ENCODE measurements at places on chromosomes 2 and 18.

- peaks cover 4% of the 10 kb centered on the region for H3K4me1 ChIP-seq
- H3K27me3 ChIP-seq = no peaks in the 10 kb centered on the region
- no peak overlapping the region for H3K27ac ChIP-seq
These were observed 150.0 kb upstream of the HAAO start for GRCh38 chr2:42942214-42942989.

DNA sequence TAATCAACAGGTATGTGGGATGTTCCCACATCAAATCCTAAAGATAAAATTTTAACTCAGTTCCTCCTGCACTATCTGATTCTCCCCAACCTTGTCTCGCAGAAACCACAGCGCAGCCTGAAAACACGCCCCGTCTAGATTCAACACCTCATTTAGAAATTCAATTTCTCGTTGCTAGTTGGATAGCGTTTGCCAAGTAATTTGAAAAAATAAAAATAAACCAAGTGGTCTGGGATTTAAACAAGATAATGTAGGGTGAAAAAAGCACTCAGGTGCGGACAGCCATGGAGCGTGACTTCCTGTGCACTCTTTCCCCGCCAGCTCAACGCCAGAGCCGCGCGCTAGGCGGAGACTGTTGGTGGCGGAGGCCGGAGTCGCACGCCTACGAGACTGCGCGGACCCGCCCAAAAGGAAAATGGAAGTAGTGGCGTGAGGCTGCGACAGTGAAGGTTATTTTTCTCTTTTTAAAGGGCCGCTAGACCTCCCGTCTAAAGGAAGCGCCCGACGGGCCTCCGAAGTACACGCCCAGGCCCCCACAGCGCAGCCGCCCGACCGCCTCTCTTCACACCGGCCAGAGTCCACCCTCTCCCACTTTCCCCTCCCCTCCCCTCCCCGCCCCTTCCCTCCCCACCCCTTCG, 615 bp upstream of the CCNT2 start:
- peaks cover 28% of the 10 kb centered on the region for H3K36me3 ChIP-seq
- H3K4me1 ChIP-seq = peaks cover 32% of the 10 kb centered on the region
- peaks cover 5% of the 10 kb centered on the region for H3K27me3 ChIP-seq
- peak overlapping the region; percentile 94 for H3K4me3 ChIP-seq
- H3K27ac ChIP-seq = peak overlapping the region; percentile 98

DNA sequence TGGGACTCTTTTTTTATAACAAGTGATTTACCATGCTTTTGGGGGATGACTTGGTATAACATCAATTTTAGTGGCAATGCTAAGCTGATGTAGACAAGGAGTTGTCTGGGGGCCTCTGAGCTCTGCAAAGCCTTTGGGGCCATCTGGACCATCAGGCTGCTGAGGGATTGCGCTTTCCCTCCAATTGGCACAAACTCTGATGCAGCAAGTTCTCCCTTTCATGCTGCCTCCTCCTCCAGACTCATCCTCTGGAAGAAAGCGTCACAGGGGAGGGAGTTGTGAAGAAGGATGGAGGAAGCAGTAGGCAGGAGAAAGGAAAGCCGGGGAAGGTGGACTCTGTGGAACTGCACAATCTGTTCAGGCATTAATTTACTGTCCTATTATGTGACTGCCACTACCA, 10.2 kb upstream of the FAP start:
- peaks cover 15% of the 10 kb centered on the region for H3K27me3 ChIP-seq
- no peak overlapping the region for H3K4me3 ChIP-seq
- no peak overlapping the region for H3K27ac ChIP-seq
- H3K36me3 ChIP-seq = no peaks in the 10 kb centered on the region

- H3K4me1 ChIP-seq = no peaks in the 10 kb centered on the region
- H3K36me3 ChIP-seq = no peaks in the 10 kb centered on the region
- H3K27me3 ChIP-seq = no peaks in the 10 kb centered on the region
- peak overlapping the region; percentile 46 for H3K27ac ChIP-seq
These were observed 154.1 kb upstream of the ZSWIM2 start for GRCh38 chr2:187003038-187003554.

DNA sequence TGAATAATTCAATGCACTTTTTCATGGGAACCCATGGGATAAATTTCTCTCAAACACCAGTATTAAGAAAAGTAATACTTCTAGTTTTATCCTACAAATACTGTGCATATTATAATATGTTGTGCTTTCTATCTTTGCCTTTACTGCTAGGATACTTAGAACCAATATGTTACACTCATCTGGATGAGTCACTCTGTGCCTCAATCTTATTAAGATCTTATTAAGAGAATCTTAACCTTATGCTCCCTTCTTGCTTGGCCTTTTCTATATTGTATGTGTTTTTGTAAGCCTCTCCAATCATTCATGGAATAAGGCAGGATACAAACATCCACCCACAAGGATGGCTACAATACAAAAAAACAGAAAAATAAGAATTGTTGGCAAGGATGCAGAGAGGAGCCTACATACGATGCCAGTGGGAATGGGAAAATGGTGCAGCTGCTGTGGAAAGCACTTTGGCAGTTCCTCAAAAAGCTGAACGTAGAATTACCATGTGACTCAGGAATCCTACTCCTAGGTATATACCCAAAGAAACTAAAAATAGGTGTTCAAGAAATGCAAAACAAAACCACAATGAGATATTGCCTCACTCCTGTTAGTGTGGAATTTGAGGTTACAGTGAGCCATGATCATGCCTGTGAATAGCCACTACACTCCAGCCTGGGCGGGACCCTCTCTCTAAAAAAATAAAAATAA, 10.7 kb upstream of the TWSG1 start:
- no peak for DNase-seq
- H3K27me3 ChIP-seq = peaks cover 18% of the 10 kb centered on the region
- H3K4me3 ChIP-seq = no peak overlapping the region
- no peak overlapping the region for H3K27ac ChIP-seq
- no peaks in the 10 kb centered on the region for H3K36me3 ChIP-seq

GRCh38 chr2:152336854-152337510, 2.0 kb downstream of the FMNL2 start:
- peaks cover 54% of the 10 kb centered on the region for H3K27me3 ChIP-seq
- peak overlapping the region; percentile 64 for H3K4me3 ChIP-seq
- H3K36me3 ChIP-seq = no peaks in the 10 kb centered on the region

- no peaks in the 10 kb centered on the region for H3K27me3 ChIP-seq
- no peak overlapping the region for H3K27ac ChIP-seq
- no peak overlapping the region for H3K4me3 ChIP-seq
These were observed 121.5 kb upstream of the SP3 start for GRCh38 chr2:174086708-174087107.

- no peak overlapping the region for H3K27ac ChIP-seq
- H3K36me3 ChIP-seq = peaks cover 9% of the 10 kb centered on the region
- DNase-seq = no peak
- H3K4me3 ChIP-seq = no peak overlapping the region
These were observed 114.3 kb upstream of the MGAT5 start for GRCh38 chr2:134139611-134140010.

- no peak for DNase-seq
- H3K4me1 ChIP-seq = no peaks in the 10 kb centered on the region
- no peaks in the 10 kb centered on the region for H3K36me3 ChIP-seq
- no peak overlapping the region for H3K4me3 ChIP-seq
- H3K27me3 ChIP-seq = peaks cover 14% of the 10 kb centered on the region
- no peak overlapping the region for H3K27ac ChIP-seq
These were observed 13.5 kb downstream of the TMEM198 start for GRCh38 chr2:219557320-219557719.

DNA sequence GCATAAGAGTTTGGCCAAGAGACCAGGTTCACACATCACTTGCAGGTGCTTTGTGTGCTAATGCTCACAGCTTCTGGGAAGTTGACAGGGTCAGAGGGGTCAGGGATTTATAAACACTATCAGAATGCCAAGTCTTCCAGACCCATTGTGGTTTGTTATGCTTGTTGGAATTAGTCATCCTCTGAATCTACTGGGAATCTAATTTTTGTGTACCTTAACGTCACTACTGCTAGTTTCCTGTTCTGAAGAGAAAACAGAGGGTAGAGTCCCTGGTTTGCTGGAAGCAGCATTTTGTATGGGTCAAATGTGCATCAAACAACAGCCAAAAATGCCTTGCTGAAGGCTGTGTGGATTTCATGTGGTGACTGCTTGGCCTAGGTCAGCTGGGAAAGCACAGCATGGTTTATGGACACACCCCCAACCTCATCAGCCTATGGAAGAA, 33.3 kb downstream of the ANTXR1 start:
- H3K4me1 ChIP-seq = no peaks in the 10 kb centered on the region
- no peak for DNase-seq
- H3K36me3 ChIP-seq = no peaks in the 10 kb centered on the region
- no peak overlapping the region for H3K4me3 ChIP-seq
- H3K27me3 ChIP-seq = peaks cover 55% of the 10 kb centered on the region
- H3K27ac ChIP-seq = no peak overlapping the region

DNA sequence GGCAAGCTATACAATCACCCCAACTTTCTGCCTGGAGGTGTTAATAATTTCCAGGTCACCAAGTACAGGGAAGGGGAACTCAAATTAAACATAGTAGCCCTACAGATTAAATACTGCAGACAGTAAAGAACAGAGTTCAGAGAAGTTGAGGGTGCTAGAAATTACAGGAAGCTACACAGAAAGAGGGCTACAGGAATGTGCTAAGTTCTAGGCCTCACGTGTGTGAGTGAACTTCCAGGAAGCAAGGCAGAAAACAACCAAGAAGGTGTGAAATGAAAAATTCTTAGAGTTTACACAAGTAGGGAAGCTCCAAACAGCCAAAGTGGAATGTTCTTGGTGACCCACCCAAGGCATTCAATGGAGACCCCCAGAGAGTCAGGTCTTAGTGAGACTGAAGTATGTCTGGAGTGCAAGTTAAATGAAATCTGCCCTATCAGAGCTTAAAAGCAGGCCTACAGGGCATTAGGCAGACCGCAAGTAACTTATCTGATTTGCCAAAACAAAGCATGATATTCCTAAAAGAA, 58.1 kb upstream of the RNU4ATAC start:
- H3K27me3 ChIP-seq = no peaks in the 10 kb centered on the region
- peak overlapping the region; percentile 34 for H3K27ac ChIP-seq
- H3K4me1 ChIP-seq = peaks cover 26% of the 10 kb centered on the region
- no peak for DNase-seq
- no peak overlapping the region for H3K4me3 ChIP-seq

GRCh38 chr2:74764429-74765272, 69.3 kb upstream of the HK2 start:
- no peaks in the 10 kb centered on the region for H3K27me3 ChIP-seq
- no peak overlapping the region for H3K4me3 ChIP-seq
- no peaks in the 10 kb centered on the region for H3K36me3 ChIP-seq
- H3K27ac ChIP-seq = no peak overlapping the region

- no peaks in the 10 kb centered on the region for H3K4me1 ChIP-seq
- no peak overlapping the region for H3K4me3 ChIP-seq
- DNase-seq = peak; percentile 86
- H3K36me3 ChIP-seq = peaks cover 2% of the 10 kb centered on the region
These were observed 17.3 kb upstream of the AGXT start for GRCh38 chr2:240851078-240851991.

- H3K4me3 ChIP-seq = peak overlapping the region; percentile 82
- no peak for DNase-seq
- H3K27ac ChIP-seq = no peak overlapping the region
- peaks cover 39% of the 10 kb centered on the region for H3K27me3 ChIP-seq
- H3K36me3 ChIP-seq = no peaks in the 10 kb centered on the region
These were observed 2.2 kb downstream of the NEDD4L start for GRCh38 chr18:58046093-58046793.

- no peak overlapping the region for H3K27ac ChIP-seq
- H3K4me3 ChIP-seq = no peak overlapping the region
- H3K36me3 ChIP-seq = no peaks in the 10 kb centered on the region
- H3K4me1 ChIP-seq = no peaks in the 10 kb centered on the region
- H3K27me3 ChIP-seq = peaks cover 6% of the 10 kb centered on the region
These were observed 200.0 kb downstream of the SLC4A10 start for GRCh38 chr2:161824226-161824625.

DNA sequence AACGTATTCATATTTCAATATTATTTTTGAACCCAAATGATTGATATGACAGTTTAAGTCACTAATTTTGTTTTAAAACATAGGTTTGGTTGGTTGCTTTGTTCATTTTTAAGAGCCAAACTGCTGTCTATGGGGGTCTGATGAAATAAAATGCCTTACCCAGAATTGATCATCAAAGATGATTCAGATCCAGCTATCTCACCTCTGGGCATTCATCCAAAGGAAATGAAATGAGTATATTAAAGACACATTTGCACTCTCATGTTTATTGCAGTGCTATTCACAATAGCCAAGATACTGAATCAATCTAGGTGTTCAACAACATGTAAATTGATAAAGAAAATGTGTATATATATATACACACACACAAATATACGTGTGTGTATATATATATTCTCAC, 326.9 kb upstream of the GULP1 start:
- no peak overlapping the region for H3K4me3 ChIP-seq
- no peaks in the 10 kb centered on the region for H3K36me3 ChIP-seq
- no peaks in the 10 kb centered on the region for H3K27me3 ChIP-seq
- peaks cover 1% of the 10 kb centered on the region for H3K4me1 ChIP-seq
- no peak for DNase-seq
- no peak overlapping the region for H3K27ac ChIP-seq

GRCh38 chr2:157486596-157487270, 42.8 kb upstream of the CYTIP start:
- peak overlapping the region; percentile 71 for H3K27ac ChIP-seq
- H3K36me3 ChIP-seq = peaks cover 7% of the 10 kb centered on the region
- peak overlapping the region; percentile 26 for H3K4me3 ChIP-seq
- no peak for DNase-seq
- no peaks in the 10 kb centered on the region for H3K27me3 ChIP-seq

- peaks cover 78% of the 10 kb centered on the region for H3K4me1 ChIP-seq
- H3K36me3 ChIP-seq = peaks cover 21% of the 10 kb centered on the region
- no peaks in the 10 kb centered on the region for H3K27me3 ChIP-seq
- peak overlapping the region; percentile 47 for H3K27ac ChIP-seq
These were observed 7.6 kb upstream of the MGAT5 start for GRCh38 chr2:134246154-134246874.

DNA sequence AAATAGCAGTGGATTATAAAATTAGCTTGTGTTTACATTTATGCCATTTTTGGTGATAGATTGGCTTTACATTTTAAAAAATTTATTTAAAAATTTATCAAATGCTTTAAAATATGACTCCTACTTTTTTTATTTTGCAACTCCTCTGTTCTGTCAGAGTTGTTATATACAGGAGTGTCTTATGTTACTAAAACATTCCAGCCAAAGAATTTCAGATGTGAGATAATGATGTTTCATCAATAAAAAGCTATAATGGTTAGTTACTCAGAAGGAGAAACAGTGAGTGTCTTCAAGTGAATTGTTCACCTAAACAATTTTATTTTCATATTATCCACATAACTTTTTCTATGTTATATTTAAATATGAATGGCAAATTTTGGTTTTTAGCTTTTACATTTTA, 52.7 kb downstream of the GLS start:
- H3K4me3 ChIP-seq = no peak overlapping the region
- peaks cover 32% of the 10 kb centered on the region for H3K36me3 ChIP-seq
- DNase-seq = no peak
- no peak overlapping the region for H3K27ac ChIP-seq
- no peaks in the 10 kb centered on the region for H3K27me3 ChIP-seq

- peaks cover 2% of the 10 kb centered on the region for H3K36me3 ChIP-seq
- H3K4me1 ChIP-seq = peaks cover 4% of the 10 kb centered on the region
- H3K4me3 ChIP-seq = no peak overlapping the region
- DNase-seq = no peak
- H3K27ac ChIP-seq = no peak overlapping the region
These were observed 96.8 kb downstream of the DNAH6 start for GRCh38 chr2:84613082-84613481.

GRCh38 chr2:226475650-226476049, 324.0 kb downstream of the IRS1 start:
- H3K4me3 ChIP-seq = no peak overlapping the region
- H3K27ac ChIP-seq = no peak overlapping the region
- no peaks in the 10 kb centered on the region for H3K36me3 ChIP-seq
- DNase-seq = no peak
- H3K4me1 ChIP-seq = no peaks in the 10 kb centered on the region

- H3K36me3 ChIP-seq = no peaks in the 10 kb centered on the region
- no peak overlapping the region for H3K4me3 ChIP-seq
- DNase-seq = no peak
- H3K27me3 ChIP-seq = no peaks in the 10 kb centered on the region
- no peak overlapping the region for H3K27ac ChIP-seq
These were observed 693.3 kb upstream of the CDH7 start for GRCh38 chr18:65057439-65058083.

Measured in activated CD4-positive, alpha-beta T cell treated with anti-CD3 and anti-CD28 coated beads, Interleukin-2, amount 10 ng/mL, durations not matched to agents 7 days and 5 days (primary cell).